ENCODE measurements at places on chromosomes 7 and 10.

GRCh38 chr7:55052741-55053427 is 34.1 kb downstream of the EGFR start:
- no peak for DNase-seq

DNA sequence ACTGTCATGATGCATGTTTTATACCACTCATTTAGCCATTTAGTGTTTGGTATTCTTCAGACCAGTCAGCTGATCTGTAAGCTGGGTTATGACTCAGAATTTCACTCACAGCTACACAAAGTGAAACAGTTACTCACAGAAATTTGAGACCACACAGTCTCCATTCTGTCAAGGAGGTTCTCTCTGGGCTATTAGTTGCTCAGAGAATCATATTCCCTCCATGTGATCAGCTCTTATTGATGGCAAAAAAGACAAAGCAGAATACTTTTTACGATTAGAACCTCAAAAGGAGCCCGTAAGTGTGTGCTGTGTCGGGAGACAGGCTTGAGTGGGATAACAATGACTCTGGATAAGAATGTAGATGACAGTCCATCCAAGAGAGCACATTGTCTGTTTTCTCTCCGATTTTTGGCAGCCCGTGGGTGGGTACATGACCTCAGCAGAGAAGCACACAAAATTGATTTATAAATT is 277.6 kb upstream of the SORCS1 start:
- DNase-seq: no peak

DNA sequence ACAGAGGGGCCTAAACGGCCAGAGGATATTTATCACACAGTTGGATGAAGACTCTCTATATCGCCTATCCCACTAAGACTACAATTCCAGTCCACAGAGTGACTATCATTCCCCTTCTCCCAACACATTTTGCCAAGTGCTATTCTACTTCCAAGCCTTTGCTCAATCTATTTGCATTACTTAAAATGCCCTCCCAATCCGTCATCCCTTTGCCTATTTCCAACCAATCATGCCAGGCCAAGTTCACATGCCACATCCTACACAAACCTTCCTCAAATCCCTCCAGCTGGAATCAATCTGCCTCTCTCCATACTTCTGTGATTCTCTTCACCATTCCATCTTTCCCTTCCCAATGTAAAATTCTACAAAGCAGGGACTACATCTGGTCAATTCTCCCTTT is 38.2 kb downstream of the SMURF1 start:
- DNase-seq: no peak

DNA sequence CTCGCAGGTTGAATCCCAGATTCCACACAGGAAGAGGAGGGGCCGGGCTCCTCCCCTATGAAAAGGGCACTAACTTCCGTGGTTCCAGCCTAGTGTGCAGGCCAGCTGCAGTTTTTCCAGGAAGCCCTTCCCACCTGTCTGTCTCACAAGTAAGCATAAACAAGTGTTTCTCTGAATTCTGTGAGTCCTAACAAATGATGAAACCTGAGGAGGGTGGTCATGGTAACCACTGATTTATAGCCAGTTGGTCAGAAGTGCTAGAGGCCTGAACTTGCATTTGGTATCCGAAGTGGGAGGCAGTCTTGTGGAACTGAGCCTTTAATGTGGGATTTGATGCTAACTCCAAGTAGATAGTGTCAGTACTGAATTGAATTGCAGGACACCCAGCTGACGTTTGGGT is 54.7 kb upstream of the STEAP4 start:
- no peak for DNase-seq

- peak; percentile 27 for DNase-seq
Measured at GRCh38 chr10:11272915-11273389, 255.3 kb downstream of the CELF2 start.

- DNase-seq: no peak
Measured at GRCh38 chr10:102402512-102402896, 7.0 kb downstream of the NFKB2 start.

- DNase-seq: no peak
Measured at GRCh38 chr10:124875596-124875995, 66.3 kb upstream of the ZRANB1 start.

GRCh38 chr10:30417301-30417700 is 16.7 kb upstream of the MAP3K8 start:
- DNase-seq: no peak

DNA sequence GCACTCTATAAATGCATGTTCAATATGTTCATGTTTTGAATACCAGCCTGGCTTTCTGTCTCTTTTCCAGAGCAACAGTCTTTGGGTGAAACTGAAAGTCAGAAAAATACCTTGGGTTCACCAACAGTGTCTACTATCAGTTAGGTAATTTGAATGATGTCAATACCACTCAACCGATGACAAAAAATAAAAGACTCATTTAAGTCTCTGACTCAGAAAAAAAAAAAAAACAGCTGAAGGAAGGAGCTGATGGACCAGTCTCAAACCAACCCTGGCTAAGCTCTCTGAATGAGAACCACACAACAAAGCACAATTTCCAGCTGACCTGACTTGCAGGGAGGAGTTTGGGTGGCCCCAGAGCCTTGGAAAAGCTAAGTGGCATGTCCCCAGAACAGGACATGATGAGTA is 42.5 kb downstream of the ABLIM1 start:
- DNase-seq: no peak

DNA sequence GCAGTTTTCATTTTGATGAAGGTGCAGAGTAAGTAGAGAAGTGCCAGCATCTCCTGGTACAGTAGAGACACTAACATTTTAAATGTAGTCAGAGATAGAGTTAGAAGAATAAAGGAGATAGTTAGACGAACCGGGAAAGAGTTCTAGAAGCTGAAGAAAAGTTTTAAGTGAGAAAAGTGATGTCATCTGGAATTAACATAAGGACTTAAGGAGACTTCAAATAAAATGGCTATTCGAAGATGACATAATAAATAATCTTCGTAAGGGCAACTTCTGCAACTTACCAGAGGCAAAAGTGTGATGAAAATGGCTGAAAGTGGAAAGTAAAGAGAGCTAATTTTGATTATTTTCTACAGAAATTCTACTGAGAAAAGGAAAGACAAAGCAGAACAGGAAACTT is 20.4 kb downstream of the GNAT3 start:
- DNase-seq: no peak

GRCh38 chr7:36286688-36287087 is 103.0 kb upstream of the ANLN start:
- no peak for DNase-seq

GRCh38 chr7:92447345-92448204 is at the start of gene GATAD1:
Gene GATAD1 (plus strand): TSS chr7:92447482. CDS start chr7:92447730, 248 bp downstream.
- DNase-seq: peak; percentile 59

- no peak for DNase-seq
Measured at GRCh38 chr7:73830681-73831583, at the start of gene CLDN4. Gene CLDN4 (plus strand): TSS chr7:73830996. CDS start chr7:73831202, 206 bp downstream.

DNA sequence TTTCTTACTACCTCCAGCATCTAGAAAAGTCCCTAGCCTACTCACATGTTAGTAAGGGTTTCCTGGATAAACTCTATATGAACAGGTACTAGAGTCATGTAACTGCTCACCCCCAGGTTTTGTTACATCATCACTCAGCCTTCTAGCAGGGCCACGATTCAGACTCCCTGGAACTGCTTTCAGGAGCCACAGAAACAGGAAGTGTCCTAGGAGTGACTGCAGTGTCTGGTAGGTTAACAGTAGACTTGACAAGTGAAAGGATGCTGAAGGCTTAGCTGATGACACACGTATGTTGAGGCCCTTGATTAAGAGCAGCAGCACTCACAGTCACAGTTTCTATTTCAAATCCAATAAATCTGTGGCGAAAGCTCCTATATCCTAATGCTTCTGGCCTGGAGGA is 101.2 kb downstream of the DNMBP start:
- DNase-seq: no peak

DNA sequence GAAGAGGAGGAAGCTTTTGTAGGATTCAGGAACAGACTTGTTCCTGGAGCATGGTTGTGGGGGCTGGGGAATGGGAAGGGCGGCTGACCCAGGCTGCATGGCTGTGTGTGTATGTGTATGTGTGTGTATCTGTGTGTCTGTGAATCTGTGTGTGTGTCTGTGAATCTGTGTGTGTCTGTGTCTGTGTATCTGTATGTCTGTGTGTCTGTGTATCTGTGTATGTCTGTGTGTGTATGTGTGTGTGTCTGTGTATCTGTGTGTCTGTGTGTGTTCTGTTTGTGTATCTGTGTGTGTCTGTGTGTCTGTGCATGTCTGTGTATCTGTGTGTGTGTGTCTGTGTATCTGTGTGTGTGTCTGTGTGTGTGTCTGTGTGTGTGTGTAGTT is 6.6 kb upstream of the STX1A start:
- no peak for DNase-seq

DNA sequence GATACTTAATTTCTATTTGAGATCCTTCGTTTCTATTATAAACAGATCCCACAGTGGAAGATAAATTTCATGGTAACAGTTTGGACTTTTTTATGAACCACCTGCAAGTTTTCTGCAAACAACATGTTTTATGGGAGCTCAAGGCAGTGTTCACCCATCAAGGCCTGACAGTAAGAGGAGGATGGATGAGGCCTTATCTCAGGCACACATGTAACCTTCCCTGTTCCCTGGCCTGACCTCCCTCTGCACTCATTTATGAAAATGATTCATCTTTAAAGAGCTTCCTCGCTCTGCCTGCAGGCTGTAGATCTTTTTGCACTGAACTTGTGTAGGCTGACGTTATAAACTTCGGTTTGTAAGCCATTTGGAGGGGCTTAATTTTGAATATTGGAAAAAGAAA is 500.1 kb downstream of the GATA3 start:
- DNase-seq: no peak

DNA sequence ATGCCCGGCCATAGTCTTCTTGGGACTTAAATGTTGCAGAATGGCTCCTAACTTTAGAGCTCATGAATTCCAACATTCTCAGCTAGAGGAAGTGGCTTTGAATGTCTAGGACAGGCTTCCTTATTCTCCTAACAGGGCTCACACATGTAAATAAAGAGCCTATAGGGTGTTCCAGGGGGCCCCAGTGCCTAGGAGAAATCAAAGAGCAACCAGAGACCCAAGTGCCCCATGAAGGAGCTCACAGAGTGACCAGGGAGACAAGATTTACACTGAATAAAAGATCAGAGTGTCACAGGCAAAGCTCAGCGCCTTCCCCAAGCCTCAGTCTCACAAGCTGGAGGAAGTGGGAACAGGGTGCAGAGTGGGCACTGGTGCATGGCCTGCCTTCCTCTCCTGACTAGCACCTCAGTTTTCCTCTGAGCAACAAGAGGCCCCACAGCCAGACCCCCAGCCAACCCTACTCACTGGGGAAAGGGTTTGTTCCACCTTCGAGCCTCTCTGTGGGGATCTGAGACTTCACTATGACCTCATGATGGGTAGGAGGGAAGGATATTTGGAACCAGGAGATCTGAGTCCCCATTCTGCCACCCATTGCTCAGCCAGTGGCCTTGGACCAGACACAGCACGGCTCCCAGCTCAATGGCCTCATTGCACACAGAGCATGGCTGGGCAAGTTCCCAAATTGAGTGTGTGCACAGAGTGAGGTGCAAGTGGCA is 16.0 kb downstream of the TMEM273 start:
- DNase-seq: no peak

GRCh38 chr7:83276250-83276649 is 113.6 kb upstream of the PCLO start:
- no peak for DNase-seq

DNA sequence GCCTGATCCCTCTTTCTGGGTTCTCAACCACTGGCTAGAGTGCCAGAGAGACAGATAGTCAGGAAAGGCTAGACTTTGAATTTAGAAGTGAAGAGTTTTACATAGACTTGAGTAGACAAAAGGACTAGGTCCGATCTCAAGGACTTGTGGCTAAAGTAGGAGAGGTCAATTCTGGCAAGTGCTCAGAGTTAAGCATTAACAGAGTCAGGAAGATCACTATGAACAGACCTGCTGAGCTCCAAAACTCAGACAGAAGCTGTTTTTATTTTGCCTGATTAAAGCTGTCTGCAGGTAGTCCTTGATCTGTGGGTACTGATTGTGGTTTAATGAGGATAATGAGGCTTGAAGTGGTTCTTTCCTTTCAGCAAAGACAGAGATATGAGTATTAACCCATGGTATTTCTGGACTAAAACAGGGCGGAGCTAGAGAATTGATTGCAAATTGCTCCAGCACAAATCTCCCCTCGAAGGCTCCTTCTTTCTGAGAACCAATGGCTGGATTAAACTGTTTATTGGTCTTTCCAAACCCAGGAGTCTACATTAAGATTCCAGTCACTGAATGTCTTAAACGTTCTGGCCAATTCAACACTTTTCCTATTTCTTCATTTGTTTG is 423.2 kb downstream of the IPMK start:
- no peak for DNase-seq

GRCh38 chr10:112969542-112969941 is 19.5 kb downstream of the TCF7L2 start:
- DNase-seq: no peak

DNA sequence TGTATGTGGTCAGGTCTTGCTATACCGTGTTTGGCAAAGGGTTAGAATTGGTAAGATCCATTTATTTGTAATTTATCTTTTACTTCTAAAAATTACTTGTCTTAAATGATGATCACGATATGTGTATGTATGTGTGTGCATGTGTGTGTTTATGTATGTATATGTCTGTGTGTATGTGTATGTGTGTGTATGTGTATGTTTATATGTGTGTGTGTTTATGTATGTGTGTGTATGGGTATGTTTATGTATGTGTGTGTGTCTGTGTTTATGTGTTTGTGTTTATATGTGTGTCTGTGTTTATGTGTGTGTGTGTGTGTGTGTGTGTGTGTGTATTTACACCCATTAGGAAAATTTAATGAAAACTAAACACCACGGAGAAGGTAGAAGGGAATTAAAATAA is 176.9 kb upstream of the FZD8 start:
- no peak for DNase-seq

- no peak for DNase-seq
Measured at GRCh38 chr7:132557489-132558044, 18.7 kb downstream of the PLXNA4 start.

DNA sequence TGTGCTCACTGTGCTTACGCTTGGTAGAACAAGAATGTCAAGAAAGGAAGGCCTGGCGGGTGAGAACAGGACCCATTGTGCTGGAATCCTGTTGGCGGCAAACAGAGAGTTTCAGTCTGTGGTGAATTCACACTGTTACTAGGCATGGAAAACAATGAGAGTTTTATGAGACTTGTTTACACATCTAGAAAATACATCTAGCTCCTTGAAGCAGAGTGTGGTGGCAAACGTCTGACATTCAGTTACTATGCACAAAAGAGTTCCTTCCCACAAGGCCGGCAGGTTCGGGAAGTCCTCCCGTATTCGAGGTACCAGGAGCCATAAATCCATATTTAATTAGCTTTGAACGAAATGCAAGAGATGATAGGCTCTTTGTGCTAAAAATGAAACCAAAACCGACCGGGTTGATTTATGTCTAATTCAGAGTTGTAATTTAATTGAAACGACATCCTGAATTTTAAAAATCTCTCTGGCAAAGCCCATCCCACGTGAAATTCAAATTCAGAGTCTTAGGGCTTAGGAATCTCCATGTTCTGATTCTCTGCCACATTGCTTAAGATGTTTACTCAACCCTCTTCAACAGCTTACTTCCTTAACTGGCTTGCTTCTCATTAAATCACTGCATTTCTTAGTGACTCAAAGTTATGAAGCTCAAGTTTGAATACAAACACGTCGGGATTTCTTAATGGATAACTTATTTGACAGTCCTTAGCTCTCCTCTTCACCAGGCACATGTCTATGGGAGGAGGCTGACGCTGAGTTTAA is 299.9 kb upstream of the PITRM1 start:
- DNase-seq: no peak
